ENCODE measurements at places on chromosomes 3 and 15.

- no peak for DNase-seq
Measured at GRCh38 chr15:76664895-76665294, 240.2 kb downstream of the SCAPER start.

DNA sequence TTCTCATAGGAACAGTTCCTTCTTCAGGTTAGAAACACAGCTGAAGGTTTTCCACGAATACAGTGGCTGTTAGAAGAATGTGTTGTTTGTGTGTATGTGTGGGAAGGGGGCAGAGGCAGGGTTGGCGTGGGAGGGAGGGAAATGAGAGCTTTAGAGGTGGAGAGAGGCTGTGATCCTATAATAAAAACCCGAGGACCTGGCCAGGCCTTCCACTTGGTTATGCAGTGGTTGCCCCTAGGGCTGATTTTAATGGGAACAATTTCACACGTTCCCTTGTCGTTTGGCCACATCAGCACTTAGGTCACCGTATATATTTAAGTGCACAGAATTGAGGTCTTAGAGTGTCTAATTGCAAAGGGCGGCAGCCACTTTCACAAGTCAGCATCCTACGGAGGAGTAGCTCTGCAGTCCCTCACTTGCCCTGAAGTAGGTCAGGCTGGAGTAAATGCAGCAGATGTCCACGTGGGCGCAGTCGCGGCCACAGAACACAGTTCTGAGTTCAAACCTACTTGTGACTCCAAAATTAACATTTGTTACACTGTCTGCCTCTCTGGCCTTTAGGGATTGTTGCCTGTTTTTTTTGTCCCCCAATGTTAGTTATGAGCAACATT lies 85.6 kb downstream of the PDCD6IP start:
- no peak for DNase-seq

GRCh38 chr3:67875858-67876257 lies 221.4 kb upstream of the SUCLG2 start:
- DNase-seq, result no peak

DNA sequence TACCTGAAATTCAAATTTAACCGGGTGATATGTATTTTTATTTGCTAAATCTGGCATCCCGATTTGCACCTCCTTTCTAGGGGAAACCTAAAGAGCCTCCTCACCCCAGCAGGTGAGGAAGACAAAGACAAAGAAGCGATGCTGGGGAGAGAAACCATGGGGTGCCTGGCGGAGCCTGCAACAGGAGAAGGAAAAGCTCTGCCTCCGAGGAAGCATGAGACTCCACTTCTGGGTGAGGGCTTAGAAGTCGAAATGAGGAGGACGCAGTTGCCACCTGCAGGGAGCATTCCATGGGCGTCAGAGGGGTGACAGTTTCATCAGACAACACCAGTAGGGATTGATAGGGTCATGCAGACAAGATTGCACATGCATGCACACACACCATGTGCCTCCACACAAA lies 30.5 kb upstream of the LYZL4 start:
- DNase-seq, result no peak

- no peak for DNase-seq
Measured at GRCh38 chr15:69730281-69731080, 277.9 kb downstream of the RPLP1 start.
